CD4-positive, alpha-beta T cell (primary cell): ENCODE measurements at places on chromosomes 7 and 10. TPM values are rescaled to one million over a fixed set of nuclear protein-coding genes. Genes with fewer than 3 reads are reported as not detected.
A peak's percentile ranks its signal among the peaks of the same experiment; 100 is the strongest.

DNA sequence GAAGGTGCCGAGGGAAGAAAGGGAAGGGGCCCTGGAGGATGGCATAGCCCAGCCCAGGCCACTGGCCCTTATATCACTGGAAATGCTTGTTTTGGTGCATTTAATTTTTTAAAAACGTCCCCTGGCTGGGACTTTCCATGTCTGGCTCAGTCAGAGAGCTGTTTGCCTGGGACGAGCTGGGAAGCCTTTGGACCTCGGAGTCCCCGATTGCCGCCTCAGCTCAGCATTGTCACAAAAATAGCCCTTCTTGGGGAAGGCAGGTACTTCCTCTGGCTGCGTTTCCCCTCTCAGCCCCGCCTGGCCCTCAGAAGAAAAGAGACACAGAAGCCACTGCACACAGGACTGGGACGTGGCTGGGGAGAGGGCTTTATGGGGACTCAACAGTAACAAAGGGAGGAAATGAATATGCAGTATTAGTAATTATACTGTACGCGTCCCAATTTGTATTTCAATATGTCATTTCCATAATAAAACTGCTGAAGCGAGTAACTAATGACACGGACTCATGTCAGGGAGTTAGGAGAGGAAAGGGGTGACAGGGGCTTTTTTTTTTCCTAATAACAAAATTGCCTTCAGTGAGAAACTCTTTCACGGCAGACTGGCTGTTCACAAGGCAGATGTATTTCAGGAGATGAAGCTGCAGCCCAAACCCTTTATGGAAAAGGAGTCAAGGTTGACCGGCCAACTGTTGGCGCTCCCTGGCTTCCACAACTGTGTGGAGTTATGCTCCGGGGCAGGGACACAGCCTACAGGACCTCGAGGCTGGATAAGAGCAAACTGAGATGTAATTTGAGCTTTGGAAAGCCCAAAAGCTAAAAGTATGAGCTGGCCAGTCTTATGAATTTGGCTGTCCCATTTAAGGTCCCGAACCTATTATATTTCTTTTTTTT, 31.0 kb upstream of the MXI1 start:
- no peak for DNase-seq

Gene SPDYE9
- total RNA-seq = not detected

Gene GRID2IP
- 0.36 TPM for total RNA-seq

Gene LRGUK
- total RNA-seq = 0.27 TPM

- peak; percentile 73 for DNase-seq
Observed at GRCh38 chr10:13440185-13441061, 88.4 kb downstream of the BEND7 start.

DNA sequence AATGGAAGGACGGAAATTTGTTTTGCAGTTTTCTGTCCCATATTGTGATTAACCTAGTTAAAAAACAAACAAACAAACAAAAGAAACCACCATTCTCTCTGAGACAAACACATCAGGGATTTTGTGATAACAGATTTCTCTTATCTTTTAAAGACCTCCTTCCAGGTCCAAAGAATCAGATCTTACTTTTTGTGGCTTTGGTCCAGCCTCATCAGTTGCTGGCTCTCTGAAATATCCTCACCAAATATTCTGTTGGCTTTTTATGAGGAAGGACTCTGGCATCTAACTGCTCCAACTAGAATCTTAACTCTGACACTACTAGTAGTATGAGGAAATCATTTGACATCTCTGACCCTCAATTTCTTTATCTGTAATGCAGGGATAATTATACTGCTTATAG, 4.8 kb downstream of the FAM204A start:
- no peak for DNase-seq

Gene NAPEPLD
- 1.5 TPM for total RNA-seq

GRCh38 chr10:106757521-106757920, 407.0 kb downstream of the SORCS1 start:
- no peak for DNase-seq

- no peak for DNase-seq
Observed at GRCh38 chr10:62426086-62426485, 51.9 kb downstream of the ZNF365 start.

GRCh38 chr10:91579329-91579985, 53.4 kb downstream of the PPP1R3C start:
- DNase-seq = no peak

DNA sequence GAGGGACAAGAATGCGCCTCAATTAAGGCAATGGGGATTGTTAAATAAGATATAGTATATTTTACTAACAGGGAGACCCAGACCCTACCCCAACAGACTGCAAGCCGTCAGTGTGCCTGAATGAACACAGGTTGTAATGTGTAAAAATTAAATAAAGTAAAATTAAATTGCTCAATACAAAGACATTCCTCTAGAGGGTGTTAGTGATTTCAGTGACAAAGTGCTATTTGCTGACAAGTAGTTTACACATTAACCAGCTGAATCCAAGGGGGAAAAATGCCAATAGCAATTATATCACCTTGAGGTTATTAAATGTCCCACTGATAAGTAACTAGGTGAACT, 110.5 kb downstream of the EBF3 start:
- no peak for DNase-seq
